ENCODE measurements at places on chromosomes 11 and 22. TPM values are rescaled to one million over a fixed set of nuclear protein-coding genes. Genes with fewer than 3 reads are reported as not detected.

- DNase-seq: peak; percentile 20
These were observed 53.0 kb downstream of the GRAMD1B start for GRCh38 chr11:123483058-123483457.

DNA sequence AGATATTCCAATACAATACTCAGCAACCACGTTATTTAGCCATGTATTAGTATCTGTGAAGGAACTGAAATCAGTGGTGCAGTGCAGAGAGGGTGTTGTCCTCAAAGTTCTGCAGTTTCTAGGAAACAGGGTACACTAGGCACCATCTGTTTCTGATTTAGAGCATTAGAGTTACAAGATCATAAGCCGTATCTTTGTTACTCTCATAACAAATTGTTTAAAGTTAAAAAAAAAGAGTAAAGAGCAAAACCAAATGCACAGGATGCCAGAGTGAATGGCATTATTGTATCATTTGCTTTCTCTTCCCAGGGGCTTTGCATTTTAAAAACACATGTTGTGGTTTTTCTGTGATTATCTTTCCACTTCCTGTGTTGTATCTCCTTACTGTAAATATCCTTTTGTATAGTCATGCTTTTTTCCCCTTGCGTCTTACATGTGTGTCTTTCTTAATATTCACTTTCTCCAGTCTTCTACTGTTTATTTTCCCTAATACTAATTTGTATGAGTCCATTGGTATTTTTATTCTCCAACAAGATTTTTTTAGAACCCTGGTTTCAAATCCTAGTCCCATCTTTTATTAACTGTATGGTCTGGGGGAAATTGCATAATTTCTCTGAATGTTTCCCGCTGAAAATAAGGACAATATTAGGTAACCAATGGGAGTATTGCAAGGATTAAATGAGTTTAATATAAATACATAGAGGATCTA, 15.2 kb upstream of the NUP160 start:
- no peak for DNase-seq

DNA sequence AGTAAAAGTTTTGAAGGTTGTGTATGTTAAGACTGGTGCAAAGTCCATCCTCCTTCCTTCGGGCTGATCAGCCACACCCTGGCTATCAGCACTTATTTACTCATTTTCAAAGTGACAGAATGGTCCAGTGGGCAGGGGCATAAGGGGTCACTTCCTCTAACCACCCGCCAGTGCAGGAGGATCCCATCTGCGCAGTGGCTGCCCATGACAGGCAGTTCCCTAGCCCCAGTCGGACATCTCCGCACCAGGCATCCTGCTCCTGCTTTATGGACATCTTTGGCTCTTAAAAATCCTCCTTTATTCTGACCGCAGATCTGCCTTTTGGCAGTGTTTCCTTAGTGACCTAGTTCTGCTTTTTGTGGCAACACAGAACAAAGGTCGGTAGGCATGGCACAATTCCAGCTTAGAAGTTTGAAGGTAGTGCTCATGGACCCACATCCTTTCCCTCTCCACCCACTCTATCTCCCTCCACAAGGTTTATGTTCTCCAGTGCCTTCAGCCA, 55.9 kb downstream of the BMAL1 start:
- DNase-seq: no peak

DNA sequence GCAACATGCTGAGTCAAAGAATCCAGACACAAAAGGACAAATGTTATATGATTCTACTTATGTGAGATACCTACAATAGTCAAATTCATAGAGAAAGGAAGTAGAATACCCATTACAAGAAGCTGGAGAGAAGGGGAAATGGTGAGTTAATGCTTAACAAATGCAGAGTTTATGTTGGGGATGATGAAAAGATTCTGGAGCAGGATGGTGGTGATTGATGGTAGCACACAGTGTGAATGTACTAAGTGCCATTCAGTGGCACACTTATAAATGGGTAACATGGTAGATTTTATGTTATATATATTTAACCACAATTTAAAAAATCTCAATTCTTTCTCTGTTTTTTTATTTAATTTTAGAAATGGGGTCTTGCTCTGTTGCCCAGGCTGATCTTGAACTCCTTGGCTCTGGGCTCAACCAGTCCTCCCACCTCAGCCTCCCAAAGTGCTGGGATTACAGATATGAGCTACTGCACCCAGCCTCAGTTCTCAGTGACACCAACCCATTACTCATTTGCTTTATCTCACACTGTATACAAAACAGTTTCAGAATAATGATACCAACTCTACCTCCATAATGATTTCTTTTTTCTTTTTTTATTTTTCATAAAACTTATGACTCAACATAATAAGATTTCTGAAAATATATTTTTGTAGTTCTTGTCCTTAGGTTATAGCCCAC, 9.6 kb upstream of the RELA start:
- DNase-seq: no peak

DNA sequence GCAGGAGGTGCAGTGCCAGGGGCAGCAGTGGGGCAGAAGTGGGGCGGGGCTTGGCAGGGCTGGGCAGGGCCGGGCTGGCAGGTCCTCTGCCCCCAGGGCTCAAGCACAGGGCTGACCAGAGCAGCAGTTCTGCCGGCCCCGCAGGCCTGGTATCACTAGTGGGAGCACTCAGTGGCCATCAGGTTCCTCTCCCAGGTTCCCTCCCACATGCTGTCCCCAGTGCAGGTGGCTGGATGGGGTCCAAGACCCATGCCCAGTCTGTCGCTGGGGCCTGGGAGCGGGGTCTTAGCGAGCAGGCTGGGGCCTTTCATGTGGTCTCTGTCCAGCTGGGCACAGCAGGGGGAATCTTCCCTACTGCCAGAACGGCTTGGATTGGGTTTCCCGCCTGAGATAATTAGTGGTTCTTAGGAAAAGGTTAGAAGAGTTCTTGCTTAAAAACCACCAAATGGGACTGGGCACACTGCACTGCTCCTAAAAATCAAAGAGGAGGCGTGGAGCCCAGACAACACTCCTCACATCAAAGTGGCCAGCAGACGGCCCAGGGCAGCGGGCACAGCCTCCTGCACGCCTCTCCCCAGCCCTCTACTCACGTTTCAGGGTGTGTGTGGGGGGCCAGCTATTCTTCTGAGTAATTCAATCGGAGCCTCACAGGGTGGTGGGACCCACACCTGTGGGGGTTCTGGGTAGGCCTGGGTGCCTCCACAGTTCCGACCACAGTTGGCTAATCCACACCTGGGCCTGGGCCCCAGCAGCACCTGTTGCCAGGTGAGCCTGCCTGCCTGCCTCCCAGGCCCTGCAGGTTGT, 45.6 kb downstream of the TPCN2 start:
- no peak for DNase-seq

GRCh38 chr11:116217006-116217405, 555.8 kb downstream of the BUD13 start:
- DNase-seq: no peak

DNA sequence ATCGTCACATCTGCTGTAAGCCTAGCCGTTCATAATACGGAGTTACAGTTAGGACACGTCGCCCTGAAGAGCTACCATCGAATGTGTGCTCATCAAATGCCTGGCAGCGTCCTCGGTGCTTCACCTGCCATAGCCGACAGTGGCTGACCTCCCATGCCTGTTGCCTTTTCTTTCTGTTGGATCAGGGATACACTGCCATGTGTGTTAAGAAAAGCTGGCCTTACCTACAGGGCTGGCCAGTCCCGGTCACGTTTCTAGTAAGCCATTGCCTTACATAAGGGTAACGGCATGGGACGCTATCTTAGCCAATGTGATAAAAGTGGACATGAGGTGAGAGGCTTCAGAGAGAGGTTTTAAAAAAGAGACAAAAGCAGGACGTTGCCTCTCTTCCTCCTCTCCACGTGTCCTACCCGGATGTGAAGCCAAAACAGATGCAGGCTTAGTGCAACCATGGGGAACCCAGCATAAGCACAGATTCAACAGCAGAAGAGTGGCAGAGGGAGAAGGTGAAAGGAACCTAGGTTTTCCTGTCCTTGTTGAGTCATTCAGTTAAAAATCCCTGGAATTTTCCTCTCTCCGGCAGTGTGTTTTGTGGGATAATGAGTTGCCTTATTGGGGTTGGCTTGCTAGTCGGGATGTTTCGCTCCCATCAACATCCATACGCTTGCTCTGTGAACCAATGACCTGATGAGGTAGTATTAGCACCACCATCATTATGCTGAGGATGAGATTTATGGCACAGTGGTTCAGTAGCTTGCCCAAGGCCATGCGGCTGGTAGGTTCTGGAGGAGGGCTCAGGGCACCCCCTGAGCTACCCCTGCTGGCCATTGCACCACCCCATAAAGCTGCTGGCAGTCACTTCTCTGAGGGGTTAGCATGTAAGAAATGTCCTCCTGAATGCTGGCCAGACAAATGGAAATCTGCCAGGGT, 67.4 kb upstream of the B3GAT1 start:
- DNase-seq: no peak

DNA sequence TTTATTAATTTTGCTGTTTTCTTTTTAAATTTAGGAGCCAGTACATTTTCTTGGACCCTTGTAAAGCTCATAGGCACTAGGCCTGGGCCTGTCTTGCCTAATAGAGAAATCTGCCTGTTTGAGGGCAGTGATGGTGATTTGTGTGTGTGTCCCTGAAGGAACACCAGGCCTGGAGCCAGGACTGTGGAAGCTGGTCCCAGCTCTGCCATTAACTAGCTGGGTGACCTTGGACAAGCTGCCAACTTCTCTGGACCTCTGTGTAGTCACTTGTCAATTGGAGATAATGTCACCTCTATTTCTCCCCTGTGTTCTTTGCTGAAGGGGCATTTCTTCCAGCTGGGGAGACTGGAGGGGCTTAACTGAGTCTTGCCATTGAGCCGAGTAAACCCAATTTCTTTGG, 16.0 kb upstream of the FTH1 start:
- no peak for DNase-seq

GRCh38 chr22:37740455-37741311, 43.8 kb downstream of the TRIOBP start:
- DNase-seq: peak; percentile 44

GRCh38 chr22:35952576-35952975, 76.0 kb downstream of the RBFOX2 start:
- no peak for DNase-seq

DNA sequence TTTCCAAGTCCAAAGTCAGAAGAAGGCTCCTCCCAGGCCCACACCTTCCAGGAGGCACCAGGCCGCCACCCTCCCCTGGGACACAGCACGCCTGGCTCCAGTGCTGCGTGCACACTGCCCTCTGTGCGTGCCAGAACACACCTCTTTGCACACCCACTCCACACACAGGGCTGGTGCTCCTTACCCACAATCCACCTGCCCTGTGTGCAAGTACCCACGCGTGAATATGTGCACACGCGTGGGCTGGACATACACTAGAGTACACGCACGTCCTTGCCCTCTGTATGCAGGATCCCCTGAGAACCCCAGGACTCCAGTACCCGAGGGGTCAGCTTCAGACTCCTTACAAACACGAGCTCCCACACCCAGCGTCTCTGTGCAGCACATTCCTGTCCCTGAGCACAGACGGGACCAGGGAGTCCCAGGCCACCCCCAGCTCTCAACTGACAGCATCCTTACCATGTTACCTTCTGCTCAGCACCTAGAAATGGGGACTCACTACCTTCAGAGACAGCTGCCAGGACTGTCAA, 2.8 kb downstream of the DUSP8 start:
- DNase-seq: no peak

GRCh38 chr11:15580056-15580774, 465.5 kb downstream of the INSC start:
- no peak for DNase-seq

DNA sequence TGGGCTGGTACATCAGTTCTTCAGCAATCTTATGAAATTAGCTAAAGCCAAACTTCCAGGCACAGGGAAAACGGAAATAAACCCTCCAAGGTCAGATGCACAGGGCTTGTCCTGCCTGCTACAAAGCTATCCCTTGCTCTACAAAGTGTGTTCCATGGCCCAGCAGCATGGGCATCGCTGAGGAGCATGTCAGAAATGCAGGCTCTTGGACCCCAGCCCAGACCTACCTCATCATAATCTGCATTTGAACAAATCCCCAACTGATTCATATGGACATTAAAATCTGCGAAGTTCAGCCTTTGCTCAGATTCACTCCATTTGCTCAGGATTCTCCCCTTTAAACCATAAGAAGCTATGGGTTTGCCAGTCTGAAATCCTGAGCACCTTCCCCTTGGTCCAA, 129.7 kb upstream of the CSNK2A3 start:
- no peak for DNase-seq

DNA sequence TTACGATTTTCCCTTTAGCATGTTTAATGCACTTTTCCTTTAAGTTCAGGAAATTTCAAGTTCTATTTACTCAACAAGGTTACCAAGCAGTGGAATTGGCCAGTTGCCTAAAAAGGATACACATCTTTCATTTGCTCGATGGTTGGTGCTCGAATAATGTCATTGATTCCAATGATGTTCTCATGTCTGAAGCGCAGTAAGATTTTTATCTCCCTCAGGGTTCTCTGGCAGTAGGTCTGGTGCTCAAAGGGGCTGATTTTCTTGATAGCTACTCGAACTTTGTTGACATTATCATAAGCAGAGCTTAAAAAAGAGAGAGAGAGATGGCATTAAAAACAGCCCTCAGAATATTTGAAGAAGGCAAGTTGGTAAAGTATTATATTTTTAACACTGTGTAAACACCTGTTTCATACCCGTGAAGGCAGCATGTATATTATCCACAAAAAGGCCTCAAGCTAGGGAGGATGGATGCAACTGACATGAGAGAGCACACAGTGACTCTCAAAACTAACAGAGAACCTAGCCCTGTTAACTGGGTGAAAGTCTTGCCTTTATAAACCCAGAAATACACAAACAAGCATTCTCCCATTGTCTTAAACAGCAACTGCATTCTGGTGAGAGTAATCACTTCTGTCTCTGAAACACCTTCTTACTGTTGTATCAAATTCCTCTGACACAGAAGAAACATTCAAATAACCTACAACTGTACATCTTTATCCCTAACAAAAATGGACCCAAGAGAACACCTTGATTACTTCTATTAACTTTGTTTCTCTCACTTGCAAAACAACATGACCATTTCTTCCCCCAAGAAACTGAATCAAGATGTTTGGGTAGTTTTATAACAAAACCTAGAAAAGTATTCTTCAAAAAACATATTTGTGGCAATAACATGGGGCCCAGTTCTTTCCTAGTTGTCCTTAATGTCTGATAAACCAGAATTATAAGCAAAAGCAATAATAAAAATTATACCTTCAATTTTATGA, 59.6 kb downstream of the MAPK1 start:
- DNase-seq: no peak

- DNase-seq: no peak
These were observed 191.1 kb upstream of the DDI1 start for GRCh38 chr11:103845331-103845730.

GRCh38 chr11:45037434-45038005, 86.8 kb upstream of the TP53I11 start:
- DNase-seq: no peak

- DNase-seq: no peak
These were observed 20.8 kb downstream of the IL10RA start for GRCh38 chr11:118007040-118007439.

GRCh38 chr22:42651134-42651533, 1.9 kb upstream of the CYB5R3 start:
- no peak for DNase-seq

Gene CDC45
- 144 TPM for total RNA-seq

Gene CHEK1
- 180 TPM for total RNA-seq

Gene OR10A2
- not detected for total RNA-seq

Gene DDTL
- total RNA-seq: 3.4 TPM

Gene OR5A1
- not detected for total RNA-seq

Gene OR52I2
- total RNA-seq: not detected

Gene DMC1
- total RNA-seq: 30.7 TPM

Gene GRM5
- not detected for total RNA-seq

Gene RFPL2
- total RNA-seq: not detected

Gene MRGPRF
- not detected for total RNA-seq

All from activated T-cell treated with anti-CD3 and anti-CD28 coated beads, Interleukin-2, amount 50 U/mL, for 72 hours (primary cell).